ENCODE measurements at places on chromosomes 6 and 20.
A peak's percentile ranks its signal among the peaks of the same experiment; 100 is the strongest.

DNA sequence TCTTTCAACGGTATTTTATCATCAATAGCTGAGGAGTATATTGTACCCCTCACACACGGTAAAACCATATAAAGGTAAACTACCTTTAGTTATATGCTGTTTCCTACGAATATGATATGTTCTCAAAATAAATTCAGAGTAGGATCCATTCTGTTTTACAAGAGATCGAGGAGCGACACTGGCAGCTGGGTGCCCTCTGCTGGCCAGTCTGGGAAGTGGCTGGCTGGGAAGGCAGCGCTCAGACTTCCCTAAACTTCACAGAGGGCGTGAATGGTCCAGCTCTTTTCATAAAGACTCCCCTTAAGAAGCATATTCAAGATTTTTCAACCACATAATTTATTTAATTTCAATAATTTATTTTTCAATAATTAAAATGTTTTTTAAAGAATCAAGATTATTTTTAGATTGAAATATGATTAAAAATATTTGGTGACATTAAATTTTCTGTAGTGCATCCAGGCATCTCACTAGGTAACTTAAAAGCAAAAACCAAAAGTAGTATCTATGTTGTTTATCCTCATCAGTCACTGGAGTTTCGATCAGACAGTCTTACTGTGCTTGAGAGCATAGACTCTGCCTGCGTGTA, 187.5 kb upstream of the PDE10A start:
- peak; percentile 57 for DNase-seq

DNA sequence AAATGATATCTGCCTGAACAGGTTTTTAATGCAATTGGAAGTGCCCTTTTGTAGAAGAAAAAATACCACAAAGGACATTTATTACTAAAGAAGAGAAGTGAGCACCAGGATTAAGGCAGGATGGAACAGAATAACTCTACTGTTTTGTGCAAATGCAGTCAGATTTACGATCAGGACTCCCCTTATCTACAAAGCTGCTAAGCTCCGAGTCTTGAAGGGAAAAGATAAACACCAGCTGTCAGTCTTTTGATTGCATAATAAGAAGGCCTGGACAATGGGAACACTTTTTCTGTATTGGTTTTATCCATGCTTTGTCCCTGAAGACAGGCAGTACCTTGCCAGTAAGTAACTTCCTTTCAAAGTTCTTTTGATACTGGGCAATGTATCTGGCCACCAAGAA, 797.9 kb upstream of the SLC35B3 start:
- no peak for DNase-seq

DNA sequence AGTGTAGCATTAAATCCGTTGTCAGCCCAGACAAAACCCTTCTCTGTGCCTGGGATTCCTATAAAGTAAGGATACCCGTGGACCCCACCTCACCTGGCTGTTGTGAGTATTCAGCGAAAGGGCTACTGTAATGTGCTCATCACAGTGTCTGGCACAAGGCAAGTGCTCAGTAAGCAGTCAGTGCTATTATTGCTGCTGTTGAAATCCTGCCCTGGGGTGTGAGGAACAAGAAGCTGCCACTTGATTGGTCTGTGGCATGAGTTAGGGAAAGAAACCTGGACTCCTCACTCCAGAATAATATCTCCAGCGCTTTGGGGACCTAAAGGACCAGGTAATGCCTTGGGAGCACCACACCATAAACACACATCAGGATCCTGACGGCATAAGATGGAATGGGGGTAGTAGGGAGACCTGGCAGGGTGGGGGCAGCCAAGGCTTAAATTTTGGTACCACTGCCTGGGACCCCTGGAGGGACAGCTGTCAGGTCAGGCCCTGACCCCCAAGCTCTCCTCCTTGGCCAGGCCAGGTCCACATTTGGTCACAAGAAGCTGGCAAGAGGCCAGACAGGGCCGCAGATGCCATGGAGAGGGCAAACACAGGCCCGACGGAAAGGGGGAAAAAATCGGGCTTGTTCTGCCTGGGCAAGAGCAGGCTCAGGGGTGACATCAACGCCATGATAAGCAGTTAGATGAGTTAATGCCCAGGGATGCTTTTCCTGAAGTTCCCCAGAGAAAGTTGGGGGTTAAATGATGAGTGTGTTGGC, 66.5 kb downstream of the MRPL14 start:
- DNase-seq: no peak

DNA sequence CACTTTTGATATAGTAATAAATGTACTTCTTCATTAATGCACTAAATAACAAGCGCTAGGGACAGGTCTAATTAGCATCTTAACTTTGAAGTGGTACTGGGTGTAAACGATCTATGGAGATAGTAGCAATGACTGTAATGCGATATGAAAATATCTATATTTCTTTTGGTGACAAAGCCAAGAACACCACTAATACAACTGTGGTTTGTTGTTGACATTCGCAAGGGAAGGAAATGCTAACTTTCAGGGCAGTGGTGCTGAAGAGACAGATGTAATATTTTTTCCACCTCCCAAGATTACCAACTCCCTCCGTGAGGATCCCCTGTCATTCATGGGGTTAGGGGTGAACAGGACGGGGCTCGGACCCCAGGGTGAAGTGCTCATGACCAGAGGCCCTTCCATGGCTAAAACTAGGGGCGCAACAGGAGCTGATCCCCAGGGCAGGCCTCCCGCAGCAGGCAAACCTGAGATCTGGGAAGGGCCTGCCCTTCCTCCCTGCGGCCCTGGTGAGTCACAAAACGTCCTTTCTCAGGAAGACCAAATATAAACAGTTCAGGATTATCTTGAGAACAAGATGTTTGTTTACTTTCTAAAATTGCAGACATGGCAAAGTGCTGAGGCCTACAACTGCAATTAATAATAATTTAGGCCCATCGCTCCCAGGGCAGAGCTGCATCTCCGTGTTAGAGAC, 65.0 kb upstream of the TOX2 start:
- no peak for DNase-seq

GRCh38 chr20:38260025-38260377, 534 bp downstream of the KIAA1755 start:
- DNase-seq: no peak

DNA sequence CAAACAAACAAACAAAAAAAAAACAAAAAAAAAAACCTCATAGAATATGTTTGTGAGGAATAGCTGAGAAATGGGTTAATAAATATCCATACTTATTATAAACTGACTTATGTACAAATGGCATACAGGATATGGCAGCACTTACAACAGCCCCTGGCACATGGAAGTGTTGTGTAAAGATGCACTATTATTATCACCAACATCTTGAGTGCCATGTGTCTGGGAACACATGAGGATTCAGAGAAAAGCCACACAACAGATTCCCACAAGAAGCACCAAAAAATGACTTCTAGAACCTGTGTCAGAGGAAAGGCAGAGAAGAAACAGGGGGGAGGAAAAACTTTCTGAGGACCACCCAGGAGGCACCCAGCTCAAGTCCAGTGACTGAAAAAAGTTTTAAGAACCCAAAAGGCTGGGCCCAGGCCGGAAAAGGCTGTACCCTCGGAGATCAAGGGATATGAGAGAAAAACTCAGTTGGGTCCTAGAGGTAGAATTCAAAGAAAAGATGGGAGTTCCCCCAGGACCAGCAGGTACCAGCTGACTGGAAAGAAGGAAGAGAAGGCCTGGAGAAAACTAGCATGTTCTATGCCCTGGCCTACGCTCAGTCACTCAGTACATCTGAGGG, 9.4 kb upstream of the TAF8 start:
- DNase-seq: no peak

GRCh38 chr20:37378785-37379598, 33.1 kb downstream of the SRC start:
- DNase-seq: no peak

- no peak for DNase-seq
Observed at GRCh38 chr6:52801188-52801841, 2.3 kb downstream of the GSTA1 start.

GRCh38 chr6:137095093-137095492, 50.3 kb upstream of the IL20RA start:
- DNase-seq: no peak

DNA sequence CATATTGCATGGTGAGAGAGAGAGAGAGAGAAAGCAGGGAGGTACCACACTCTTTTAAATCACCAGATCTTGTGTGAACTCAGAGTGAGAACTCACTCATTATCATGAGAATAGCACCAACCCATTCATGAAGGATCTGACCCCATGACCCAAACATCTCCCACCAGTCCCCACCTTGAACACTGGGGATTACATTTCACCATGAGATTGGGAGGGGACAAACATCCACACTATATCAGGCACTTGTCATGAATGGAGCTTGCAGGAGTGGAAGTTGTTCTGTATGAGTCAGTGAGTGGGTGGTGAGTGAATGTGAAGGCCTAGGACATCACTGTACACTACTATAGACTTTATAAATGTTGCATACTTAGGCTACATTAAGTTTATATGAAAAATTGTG, 47.7 kb upstream of the RNF182 start:
- DNase-seq: no peak

GRCh38 chr6:81977486-81977885, 225.0 kb upstream of the TENT5A start:
- no peak for DNase-seq

GRCh38 chr6:117531809-117532725, 49.6 kb downstream of the DCBLD1 start:
- DNase-seq: no peak
